HS-27A (cell line): ENCODE measurements at places on chromosomes 5 and 9.

DNA sequence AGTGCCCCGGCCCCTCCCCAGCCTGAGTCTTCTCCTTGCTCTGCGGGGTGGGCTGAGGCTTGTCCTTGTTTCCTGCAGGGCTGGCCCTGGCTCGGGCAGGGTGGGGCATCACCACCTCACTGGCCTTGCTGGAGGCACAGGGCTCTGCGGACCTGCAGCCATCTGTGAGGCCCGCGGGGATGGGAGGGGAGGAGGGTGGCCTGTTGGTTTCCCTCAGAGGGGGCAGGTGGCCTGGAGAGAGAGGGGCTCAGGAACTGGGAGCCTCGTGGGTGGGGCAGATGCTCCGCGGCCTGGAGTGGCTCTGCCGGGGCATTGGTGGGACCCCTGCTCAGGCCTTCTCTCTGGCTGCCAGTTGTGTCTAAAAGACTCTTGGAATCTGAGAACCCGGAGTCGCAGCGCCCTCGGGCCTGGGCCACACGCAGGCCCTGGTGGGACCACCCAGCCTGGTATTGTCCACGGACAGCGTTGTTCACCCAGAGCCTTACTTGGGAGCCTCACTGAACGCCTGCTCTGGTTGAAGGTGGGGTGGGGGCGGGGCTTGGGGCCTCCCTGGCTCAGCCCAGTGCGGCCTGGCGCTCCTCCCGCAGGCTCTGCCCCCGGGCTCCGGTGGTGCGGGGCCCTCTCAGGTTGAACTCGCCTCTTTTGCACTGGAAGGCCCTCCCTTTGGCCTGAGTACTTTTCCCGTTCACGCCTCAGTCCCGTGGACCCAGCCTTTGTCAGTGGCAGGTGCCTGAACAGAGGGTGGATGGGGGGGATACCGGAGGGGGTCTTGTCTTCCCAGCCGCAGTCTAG, 111.3 kb downstream of the RXRA start:
- no peak for DNase-seq

GRCh38 chr9:36584620-36585460, 12.1 kb downstream of the MELK start:
- peak; percentile 79 for DNase-seq

DNA sequence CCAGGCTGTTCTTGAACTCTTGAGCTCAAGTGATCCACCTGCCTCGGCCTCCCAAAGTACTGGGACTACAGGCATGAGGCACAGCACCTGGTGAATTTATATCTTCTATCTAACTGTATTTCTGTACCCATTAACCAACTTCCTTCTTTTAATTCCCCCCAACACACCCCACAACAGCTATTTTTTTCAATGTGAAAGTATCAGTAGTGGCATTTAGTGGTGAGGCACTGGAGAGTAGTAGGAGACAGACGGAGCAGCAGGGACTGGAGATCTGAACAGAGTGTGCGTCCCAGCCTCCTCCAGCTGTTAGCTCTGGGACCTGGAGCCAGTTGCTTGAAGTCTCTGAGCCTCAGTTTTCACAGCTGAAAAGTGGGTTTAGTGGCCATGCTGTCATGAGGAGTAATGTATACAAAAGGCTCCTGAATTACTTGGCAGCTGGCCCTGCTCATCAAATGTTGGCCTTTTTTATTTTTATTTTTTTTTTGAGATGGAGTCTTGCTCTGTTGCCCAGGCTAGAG, 11.0 kb upstream of the EEIG1 start:
- DNase-seq: no peak

- DNase-seq: no peak
Measured at GRCh38 chr9:137313326-137313936, 11.4 kb upstream of the NRARP start.

GRCh38 chr9:89436963-89437625, 60.8 kb downstream of the SEMA4D start:
- no peak for DNase-seq

- DNase-seq: no peak
Measured at GRCh38 chr9:79700607-79701360, 129.0 kb downstream of the TLE4 start.

- DNase-seq: no peak
Measured at GRCh38 chr5:40568548-40568947, 111.2 kb upstream of the PTGER4 start.

GRCh38 chr9:88988796-88989641, 2.2 kb upstream of the S1PR3 start:
- no peak for DNase-seq

DNA sequence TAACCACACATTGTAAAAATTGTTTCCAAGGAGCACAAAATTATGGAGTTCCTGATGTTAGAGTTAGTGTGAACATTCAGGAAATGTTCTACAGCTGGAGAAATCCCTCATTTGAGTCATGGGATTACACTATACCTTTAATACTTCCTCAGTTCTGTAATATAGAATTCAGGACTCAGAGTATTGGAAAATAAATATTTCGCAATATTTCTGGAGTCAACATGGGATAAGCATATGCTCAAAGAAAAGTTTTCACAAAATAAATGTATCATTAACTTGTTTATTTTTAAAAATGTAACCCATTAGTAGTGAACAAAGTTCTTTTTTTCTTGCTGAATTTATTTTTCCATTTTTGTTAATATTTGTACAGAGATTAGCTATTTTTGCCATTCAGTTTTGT, 8.6 kb downstream of the CYLC2 start:
- no peak for DNase-seq

- DNase-seq: no peak
Measured at GRCh38 chr9:132478353-132479050, 68.5 kb downstream of the CFAP77 start.

DNA sequence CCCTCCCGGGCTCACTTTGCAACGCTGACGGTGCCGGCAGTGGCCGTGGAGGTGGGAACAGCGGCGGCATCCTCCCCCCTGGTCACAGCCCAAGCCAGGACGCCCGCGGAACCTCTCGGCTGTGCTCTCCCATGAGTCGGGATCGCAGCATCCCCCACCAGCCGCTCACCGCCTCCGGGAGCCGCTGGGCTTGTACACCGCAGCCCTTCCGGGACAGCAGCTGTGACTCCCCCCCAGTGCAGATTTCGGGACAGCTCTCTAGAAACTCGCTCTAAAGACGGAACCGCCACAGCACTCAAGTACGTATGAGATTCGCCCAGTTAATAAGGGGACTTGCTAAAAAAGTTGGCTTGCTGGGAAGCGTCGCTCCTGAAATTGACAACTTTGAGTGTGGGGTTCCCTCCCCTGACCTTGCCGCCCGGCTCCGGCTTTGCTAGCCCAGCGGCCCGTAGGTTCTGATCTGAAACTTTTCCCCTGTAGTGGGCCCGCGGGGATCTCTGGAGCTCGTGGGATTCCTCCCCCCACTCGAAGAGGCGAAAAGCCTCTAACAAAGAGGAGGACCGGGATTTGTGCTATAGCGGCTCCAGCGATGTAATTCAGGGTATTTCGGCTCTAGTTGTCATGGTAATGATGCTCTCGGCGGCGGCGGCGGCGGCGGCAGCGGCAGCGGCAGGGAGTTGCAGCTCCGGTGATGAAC, 572 bp downstream of the NR4A3 start:
- DNase-seq: peak; percentile 5

DNA sequence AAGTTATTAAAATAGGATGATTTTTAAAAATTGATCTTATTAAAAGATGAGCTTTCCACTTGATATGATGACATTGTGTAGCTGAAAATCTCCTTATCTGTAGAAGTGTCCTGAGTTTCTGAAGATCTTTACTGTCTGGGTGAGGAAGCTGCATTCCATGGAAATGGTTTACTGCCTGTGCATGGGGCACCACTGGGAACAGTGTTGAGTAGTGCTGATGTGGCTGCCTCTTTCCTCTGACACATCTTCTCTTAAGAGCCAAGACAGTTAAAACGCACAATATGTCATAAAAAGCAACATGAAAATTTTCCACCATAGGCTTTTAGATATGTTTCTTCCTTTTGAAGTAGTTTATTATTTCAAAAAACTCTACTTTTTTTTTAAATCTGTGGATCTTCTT, 24.6 kb downstream of the SECISBP2 start:
- DNase-seq: no peak

- DNase-seq: no peak
Measured at GRCh38 chr9:14054096-14054495, 259.8 kb downstream of the NFIB start.
